ENCODE measurements at places on chromosomes 2 and 18. TPM values are rescaled to one million over a fixed set of nuclear protein-coding genes. Genes with fewer than 3 reads are reported as not detected.

CTLA4 gene
- total RNA-seq, result not detected

GALNT3 gene
- 8.0 TPM for total RNA-seq

DNA sequence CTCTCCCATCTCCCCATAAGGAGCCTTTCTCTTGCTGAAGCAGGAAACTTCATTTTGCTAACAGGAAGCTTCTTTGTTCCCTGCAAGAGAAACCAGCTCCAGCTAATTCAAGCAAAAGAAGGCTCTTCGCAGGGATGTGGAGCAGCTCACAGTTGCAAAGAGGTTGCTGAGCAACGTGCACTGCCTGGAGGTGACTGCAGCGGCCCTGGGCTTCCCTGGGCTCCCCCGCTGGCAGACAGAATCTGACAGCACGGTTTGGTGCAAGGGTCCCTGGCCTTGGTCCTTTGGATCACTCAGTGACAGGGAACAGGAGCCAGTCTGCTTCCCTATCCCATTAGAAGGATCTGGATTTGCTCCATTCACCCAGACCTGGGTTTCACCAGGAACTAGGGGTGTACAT lies 25.8 kb downstream of the GPR55 start:
- DNase-seq, result no peak

DNA sequence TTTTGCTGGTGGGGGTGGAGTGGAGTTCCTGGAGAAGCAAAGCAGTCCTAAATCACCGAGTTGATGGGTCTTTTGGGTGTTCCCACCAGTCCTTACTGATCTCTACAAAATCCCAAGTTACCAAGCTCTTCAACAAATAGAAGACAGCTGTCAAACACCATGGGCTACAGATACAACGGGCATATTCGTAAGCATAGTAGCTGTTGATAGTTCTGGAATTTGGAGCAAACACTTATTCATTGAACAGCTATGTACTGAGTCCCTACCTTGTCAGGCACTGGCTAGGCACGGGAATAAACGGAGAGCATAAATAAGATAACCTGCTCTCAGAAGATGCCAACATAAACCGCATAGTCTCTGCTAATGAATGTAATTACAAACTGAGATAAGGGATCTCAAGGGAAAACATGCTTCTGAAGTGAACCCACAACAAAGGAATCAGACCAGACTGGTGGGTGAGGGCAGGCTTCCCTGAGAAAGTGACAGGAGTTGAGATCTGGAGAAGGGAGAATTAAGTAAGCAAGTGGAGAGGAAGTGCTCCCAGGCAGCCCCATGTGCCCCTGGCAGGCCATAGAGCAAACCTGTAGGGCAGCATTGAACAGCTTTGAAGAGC lies 947 bp upstream of the ANKRD44 start:
- DNase-seq, result no peak

DNA sequence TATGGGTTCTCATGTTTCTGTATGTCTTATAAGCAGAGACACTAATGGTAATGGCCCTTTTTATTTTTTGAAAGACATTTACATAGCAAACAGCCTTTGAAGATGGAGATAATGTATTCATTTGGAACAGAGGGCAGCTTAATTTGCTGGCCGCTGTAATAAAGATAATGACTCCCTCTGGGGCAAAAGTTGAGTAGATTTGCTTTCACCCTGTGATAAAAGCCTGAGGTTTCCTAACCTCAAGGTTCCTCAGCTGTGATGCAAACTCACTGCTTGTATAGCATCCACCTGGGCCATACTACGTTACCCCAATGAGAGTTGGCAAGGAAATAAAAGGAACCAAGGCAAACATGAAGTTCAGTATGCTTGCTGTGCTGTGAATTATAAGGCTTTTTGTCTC lies 54.8 kb downstream of the TEX51 start:
- DNase-seq, result no peak

DNA sequence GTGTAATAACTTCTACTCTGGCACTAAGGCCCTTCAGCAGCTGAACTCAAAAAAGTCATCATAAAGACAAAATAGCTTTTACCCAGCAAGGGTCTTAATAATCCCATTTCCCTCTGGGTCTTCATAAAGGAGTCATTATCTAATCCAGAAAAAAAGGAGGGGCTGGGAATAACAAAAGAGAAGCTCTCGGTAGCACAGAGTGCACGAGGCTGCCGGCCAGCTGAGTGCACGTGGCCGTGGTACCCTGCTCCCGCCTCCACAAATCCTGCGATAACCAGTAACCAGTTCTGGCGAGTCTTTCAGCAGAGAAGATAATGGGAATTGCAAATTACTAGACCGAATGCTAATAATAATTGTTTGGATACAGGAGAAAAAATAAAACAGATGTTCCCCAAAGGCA lies 7.5 kb downstream of the NRP2 start:
- DNase-seq, result no peak

DNA sequence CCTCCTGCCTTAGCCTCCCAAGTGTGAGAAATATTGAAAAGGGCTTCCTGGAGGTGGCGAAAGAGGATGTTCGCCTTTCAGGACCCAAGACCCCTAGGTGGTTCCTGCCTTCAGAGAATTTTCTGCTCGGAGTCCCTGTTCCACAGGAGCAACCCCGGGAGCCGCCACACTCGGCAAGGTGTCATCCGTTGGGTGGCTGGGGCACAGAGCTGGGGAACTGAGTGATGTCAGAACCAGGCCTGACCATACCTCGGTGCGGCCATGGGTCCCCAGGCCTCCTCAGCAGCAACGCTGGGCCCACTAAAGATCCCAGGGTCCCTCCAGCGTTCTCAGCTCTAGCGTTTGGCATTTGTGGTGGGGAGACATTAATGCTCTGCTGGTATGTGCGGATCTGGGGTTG lies 23.7 kb upstream of the TAF1B start:
- DNase-seq, result no peak

GLI2 gene
- total RNA-seq, result 41.4 TPM

DNA sequence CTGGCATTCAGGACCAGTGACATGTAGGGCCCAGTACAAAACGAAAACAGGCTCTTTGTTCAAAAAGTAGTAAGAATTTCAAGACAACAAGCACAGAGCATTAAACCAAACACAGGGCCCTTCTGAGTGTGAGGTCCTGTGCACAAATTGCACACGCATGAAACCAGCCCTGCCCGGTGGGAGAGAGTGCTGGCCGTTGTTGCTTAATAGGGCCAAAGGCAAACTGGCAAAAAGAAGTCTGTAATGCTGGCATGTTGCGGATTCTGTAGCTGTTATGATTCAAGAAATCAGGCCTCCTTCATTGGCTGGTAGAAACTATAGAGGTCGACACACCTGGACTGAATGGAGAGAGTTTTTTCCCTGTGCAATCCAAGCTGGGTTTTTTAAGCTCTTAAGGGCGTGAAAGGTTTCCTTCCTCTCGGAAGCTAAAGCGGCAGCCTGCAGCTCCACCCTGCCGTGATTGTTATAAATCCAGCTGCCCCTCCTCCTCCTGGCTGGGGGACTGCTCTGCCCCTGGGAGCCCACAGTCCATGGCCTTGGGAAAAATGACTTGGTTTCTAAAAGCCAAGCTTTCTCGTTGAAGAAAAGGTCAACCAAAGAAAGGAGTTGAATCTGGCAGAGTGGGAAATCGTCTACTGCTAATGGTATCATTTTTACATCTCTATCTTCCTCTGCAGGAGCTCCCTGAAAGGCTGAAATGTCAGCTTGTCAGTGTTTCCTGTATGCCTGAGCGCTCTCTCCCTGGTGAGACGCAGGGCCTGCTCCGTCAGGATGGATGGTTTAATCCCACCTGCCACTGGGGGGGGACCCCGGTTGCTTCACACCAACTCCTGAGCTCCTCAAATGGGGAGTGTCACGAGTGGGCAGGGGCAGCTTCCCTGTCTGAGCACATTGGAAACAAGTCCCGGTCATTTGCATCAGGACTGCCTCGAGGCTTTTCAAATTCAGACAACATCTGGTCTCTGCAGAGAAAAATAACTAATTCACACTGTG lies 143.6 kb downstream of the ALPK2 start:
- DNase-seq, result peak; percentile 61

ZSWIM2 gene
- total RNA-seq, result not detected

ABCG8 gene
- total RNA-seq, result not detected

FER1L5 gene
- total RNA-seq, result 0.07 TPM

DNA sequence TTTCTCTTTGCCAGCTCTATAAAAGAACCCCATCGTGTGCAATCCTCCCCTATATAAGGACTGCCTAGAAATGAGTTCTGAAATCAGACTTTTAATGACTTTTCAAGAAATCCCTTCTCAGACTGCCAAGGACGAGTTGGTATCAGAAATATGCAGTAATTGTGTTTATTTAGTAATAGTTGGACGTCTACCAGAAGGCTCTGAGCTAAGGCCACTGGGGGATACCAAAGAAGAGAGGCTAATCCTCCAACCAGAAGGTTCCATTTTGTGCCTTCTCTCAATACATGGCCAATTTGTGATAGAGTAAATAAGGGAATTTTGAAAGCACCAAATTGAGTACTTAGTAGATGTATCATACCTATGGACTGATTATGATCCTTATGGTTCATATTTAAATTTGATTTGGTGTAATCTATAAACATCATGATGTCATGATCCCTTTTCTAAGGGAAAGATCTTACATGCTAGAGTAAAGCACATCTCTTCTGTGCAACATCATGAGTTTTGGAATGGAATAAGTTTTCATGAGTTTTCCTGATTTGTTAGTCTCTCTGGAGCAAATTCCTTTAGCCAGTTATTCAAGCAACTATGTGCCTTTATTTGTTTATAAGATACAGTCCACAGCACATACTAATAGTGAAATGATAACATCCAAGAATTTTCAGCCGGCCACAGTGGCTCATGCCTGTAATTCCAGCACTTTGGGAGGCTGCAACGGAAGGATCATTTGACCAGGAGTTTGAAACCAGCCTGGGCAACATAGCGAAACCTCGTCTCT lies 82.2 kb upstream of the LTBP1 start:
- no peak for DNase-seq

GULP1 gene
- total RNA-seq, result 49.4 TPM

DNA sequence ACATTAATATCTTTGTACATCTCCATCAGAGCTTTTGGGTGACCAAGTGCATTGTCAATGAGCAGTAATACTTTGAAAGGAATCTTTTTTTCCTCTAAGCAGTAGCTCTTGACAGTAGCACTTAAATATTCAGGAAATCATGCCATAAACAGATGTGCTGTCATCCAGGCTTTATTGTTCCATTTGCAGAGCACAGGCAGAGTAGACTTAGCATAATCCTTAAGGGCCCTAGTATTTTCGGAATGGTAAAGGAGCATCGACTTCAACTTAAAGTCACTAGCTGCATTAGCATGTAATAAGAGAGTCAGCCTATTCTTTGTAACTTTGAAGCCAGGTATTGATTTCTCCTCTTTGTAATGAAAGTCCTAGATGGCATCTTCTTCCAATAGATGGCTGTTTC lies 121.8 kb upstream of the CWC22 start:
- no peak for DNase-seq

INHA gene
- 1.8 TPM for total RNA-seq

ALLC gene
- not detected for total RNA-seq

GRCh38 chr18:75694292-75694691 lies 266.8 kb upstream of the SMIM21 start:
- DNase-seq, result no peak

DNA sequence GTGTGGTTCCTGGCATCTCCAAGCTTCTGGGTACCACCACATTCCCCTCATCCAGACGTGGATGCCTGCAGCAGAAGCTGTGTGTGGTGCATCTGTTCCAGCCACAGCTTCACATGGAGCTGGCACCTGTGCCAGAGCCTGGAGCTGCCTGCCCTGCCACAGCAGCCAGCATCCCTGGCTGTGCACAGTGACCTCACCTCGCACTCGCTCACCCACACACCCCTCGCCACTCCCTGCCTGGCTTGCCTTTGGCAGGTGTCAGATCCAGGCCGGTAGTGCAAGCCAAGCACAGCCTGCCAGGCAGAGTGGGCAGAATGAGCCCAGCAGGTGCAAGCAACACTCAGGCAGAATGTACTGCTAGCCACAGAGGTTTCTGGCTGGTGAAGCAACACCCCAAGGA lies 59.9 kb upstream of the DYNC1I2 start:
- DNase-seq, result no peak

DNA sequence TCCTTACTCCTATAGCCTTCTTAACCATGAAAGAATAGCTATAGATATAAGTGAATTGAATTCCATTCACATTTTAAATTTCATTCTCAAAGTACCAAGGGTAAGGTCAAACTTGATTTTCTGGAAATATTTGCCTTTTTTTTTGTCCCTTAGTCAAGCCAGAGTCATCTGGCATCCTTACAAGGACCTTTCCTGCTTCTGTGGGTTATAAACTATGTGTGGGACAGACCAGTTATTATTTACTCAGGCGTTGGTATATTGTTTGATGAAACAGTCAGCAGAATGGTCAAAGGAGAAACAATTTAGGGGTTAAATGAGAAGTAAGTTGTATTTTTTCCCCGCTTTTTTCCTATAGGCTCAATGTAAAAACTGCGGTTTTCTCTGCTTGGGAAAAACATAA lies 1103.2 kb upstream of the ZEB2 start:
- DNase-seq, result no peak

RTP5 gene
- not detected for total RNA-seq

DNA sequence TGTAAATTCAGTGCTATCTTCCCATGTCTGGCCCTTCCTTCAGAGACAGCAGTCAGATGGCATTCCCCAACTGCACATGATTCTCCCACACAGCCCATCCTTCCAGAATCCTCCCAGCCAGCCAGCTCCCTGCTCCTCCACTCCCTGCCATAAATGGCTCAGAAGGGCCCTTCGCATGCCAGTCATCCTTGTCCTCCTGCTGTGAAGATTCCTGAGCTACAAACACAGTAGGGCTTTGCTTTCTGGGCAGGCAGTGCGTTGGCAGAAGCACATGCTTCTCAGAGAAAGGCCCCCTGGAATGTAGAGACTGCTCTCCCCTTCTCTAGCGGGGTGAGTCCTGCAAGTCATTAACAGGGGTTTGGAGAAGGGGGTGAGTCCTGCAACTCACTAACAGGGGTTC lies 71.9 kb downstream of the TEX51 start:
- peak; percentile 56 for DNase-seq

- no peak for DNase-seq
These were observed 938.1 kb upstream of the SLC39A10 start for GRCh38 chr2:194718881-194719280.

CELF4 gene
- total RNA-seq, result 3.7 TPM

DNA sequence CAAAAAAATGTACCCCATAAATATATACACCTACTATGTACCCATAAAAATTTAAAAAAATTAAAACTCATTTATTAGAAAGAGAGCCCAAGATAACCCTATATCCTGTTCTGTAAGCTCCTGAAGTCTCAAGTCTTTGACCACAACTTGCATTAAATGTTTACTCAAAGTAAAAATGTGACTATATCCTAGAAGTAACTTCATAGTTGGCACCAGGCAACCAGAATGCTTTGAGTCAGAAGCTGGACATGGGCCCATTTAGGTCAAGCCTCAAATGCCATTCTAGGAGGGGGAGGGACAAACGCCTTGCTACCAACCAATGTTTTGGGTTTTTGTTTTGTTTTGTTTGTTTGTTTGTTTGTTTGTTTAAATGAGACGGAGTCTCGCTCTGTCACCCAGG lies 9.3 kb upstream of the TBC1D8 start:
- DNase-seq, result no peak

- no peak for DNase-seq
These were observed 26.8 kb upstream of the CNNM3 start for GRCh38 chr2:96789245-96789617.

All from H7 (cell line).